Effector memory CD4-positive, alpha-beta T cell (primary cell): ENCODE measurements at places on chromosomes 7 and 10.
A peak's percentile ranks its signal among the peaks of the same experiment; 100 is the strongest.

DNA sequence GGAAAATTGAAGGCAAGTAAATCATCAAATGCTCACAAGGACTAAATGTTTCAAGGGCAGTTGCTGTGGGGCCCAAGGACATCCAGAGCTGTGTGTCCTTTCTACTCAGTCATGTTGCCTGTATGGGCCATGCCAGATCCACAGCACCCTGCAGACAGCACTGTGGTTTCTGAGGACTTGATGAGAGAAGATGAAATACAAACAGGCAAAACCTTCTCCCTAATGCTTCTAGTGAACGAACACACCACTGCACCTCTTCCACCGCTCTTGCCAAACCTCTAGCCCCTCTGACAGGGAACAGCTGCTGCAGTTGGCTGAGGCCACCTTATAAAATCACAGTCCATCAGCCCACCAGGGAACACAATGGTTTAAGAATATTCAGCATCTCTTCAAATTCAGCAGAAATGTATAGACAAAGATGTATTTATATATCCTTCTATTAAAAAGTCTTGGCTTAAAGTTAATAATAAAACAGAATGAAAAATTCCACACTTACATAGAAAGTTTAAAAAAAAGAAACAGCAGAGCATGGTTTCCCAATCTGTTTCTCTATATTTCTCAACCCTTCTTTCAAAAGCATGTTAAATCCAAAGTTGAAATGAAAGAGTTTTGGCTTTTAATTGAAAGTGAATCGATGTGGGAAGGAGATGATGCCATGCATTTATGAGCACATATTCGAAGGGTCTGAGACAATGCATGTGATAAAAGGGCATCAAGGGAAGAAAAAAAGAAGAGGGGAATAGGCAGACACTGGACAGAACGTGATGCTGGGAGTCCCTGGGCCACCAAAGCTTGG, 14.0 kb downstream of the CYP3A7 start:
- DNase-seq = no peak

GRCh38 chr10:42149027-42149700, 489.2 kb downstream of the ZNF33B start:
- DNase-seq = peak; percentile 0

GRCh38 chr10:51879238-51879637, 179.8 kb upstream of the CSTF2T start:
- DNase-seq = no peak

DNA sequence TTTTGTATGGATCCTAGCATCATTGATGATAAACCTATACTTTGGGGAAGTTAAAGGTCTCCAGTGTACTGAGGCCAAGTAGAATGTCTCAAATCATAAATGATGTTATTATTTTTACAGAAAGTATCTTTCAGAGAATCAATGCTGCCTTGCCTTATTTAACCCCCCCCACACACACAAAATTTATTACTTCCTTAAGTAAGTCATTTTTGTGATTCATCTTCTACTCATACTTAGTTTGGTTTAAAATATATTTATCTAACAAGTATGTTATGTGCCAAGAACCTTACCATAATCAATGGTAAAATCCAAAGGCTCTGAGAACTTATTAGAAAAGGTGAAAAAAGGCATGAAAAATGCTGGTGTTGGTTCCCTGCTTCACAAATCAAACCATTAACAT, 18.8 kb upstream of the CLDN12 start:
- DNase-seq = no peak

DNA sequence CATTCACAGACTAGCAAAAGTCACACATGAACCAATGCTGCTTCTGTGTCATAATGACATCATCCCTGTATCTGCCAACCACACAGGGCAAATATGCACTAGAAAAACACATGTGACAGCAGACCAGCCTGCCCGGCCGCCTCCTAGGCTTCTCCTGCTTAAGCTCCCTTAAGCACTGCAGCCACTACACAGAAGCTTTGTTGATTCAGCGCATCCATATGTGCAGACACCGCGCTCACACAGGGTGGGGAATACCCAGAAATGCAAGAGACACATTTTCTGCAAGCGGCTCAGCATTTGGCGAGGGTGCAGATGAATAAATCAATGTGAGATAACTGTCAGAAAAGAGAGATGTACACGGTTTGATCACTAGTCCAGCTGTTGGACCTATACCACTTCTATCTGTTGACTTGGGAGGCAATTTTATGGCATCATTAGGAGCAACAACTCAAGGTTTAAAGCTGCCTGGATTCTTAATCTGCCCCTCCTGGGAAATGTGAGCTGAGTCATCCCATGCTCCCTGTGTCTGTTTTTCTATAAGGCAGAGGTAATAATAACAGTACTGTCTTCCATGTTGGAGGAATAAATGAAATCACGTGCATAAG, 33.4 kb downstream of the CPXM2 start:
- no peak for DNase-seq

DNA sequence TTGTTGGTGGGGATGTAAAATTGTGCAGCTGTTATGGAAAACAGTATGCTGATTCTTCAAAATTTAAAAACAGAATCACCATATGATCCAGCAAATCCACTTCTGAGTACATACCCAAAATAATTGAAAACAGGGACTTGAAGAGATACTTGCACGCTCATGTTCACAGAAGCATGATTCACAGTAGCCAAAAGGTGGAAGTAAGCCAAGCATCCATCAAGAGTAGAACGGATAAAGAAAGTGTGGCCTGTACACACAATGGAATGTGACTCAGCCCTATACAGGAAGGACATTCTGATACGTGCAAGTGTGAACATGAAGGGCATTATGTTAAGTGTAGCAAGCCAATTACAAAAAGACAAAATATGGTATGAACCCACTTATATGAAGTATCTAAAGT, 696.7 kb upstream of the CELF2 start:
- no peak for DNase-seq

DNA sequence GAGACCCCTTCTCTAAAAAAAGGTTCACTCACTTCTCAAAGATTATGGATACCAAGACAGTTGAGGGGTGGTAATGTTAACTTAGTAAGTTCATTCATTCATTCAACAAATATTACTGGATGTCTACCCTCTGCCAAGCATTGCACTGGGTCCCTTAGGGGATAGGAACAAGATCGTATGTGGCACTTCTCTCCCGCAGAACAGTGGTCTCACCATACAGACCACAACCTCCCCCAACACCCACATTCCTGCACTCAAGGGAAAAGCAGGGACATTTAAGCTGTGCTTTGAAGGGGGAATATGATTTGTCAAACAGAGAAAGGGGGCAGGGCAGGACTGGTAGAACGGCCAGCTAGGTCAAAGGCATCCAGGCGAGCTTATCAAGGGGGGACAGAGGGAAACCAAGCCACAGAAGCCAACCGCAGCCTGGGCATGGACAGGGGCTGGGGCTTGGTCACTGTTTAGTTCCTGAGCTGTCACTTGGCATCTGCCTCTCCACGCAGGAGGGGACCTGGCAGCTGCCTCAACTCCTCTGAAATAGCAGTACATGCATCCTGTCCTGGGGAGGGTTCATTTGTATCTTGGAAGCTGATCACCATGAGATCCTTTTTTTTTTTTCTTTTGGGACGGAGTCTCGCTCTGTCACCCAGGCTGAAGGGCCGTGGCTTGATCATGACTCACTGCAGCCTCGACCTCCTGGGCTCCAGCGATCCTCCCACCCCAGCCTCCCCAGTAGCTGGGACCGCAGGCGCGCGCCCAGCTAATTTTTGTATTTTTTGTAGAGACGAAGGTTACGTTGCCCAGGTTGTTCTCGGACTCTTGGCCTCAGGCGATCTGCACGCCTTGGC, 949 bp upstream of the CLIP2 start:
- no peak for DNase-seq

- no peak for DNase-seq
These were observed 276.3 kb upstream of the KCND2 start for GRCh38 chr7:119996634-119997033.

GRCh38 chr10:14476641-14477407, 146.1 kb upstream of the FRMD4A start:
- DNase-seq = no peak

- DNase-seq = no peak
These were observed 67.7 kb upstream of the CHST15 start for GRCh38 chr10:124160943-124161582.

DNA sequence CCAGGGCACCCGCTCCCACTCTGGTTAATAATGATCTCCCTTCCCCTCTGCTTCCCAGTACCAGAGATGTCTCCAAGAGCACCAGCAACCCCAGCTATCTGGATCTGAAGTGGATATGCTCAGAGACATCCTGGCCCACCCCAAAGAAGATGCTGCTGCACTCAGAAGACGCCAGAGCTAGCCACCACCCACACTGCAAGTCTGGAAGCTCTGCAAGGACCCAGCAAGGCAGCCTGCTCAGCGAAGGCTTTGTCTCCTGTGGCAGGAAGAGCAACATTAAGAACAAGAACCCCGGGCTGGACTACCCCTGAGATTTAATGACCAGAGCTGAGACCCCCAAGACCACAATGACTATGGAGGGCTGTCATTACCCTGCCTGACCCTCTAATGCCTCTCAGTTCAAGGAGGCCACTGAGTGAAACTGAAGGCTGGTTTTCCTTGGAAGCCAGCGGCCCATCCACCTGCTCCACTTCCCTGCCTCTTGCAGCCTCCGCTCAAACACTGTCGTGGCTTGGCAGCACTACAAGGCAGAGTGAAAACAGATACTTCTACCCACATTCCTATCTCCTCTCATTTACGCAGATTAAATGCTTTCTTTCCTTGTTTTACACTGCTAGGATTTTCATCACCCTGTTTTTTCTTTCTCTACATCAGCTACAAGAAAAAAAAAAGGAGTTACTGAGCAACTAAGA, 202.2 kb downstream of the SNX10 start:
- no peak for DNase-seq

DNA sequence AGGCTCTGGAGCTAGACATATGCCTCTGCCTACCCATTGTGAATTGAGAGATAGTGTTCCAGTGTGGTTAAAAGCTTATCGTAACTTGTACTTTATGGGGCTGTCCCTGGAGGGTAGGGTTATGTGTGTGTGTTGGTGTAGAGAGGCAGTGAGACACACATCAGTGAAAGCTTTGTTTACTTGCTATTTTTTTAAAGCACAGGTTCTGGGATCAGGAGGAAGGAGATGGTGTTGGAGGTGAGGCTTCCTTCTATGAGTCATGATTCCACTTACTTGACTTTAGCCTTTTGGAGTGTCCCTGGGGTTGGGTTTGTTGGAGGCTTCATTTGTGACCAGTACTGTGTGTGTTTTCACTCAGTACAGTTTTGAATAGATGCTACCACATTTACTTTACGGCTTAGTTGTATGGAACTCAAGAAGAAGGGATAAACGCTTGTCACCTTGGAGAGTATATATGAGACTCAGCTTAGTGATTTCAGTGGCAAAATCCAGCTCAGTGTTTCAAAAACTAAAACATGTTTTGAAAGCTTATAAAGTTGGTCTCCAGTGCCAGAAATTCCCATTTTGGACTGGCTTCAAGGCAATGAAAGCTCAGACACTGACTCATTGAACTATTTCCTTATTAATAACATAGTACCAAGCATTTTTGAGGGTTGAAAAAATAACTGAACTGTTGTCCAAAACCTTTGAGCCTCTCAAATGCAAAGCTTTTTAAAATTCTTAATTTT, 106.2 kb downstream of the PLXDC2 start:
- no peak for DNase-seq

GRCh38 chr10:234708-235406, 99.6 kb downstream of the ZMYND11 start:
- DNase-seq = no peak

- no peak for DNase-seq
These were observed 12.0 kb downstream of the SCD start for GRCh38 chr10:100359030-100359432.

DNA sequence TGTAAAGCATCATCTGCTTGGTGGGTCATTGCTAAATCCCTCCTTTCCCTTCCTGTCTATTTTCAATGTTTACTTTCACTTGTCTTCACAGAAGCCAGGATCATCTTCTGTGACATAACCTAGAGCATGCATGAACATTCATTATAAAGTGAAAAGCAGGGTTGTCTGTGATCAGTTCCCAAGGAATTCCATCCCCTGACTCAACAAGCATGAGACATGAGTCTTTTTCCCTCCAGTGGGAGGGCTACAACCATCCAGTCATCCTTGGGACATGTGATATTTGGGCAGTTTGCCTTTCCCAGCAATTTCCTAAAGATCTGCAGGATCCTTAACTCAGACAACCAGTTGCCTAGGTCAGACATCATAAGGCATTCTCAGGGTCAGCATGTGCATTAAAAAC, 166.3 kb upstream of the TMEM196 start:
- DNase-seq = no peak

GRCh38 chr7:123629281-123629680, 26.4 kb upstream of the LMOD2 start:
- no peak for DNase-seq

DNA sequence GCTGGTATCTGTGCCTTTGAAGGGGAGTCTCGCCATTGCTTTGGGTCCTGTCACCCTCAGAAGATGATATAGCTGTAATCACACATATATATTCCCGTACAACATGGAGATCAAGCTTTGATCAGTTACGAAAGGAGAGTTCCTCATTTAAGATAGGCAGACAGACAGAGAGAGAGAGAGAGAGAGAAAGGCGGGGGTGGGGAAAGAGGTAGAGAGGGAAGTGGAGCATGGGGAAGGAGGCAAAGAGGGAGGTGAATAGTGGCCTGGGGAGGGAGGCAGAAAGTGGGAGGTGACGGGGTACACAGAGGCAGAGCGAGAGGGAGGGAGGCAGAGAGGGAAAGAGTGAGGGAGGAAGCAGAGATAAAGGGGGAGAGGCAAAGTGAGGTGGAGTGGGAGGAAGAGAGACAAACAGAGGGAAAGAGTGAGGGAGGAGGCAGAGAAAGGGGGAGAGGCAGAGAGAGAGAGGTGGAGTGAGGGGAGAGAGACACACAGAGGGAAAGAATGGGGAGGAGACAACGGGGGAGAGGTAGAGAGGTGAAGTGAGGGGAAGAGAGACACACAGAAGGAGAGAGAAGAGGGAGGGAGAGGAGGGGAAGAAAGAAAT, 44.6 kb upstream of the C1QL3 start:
- no peak for DNase-seq

DNA sequence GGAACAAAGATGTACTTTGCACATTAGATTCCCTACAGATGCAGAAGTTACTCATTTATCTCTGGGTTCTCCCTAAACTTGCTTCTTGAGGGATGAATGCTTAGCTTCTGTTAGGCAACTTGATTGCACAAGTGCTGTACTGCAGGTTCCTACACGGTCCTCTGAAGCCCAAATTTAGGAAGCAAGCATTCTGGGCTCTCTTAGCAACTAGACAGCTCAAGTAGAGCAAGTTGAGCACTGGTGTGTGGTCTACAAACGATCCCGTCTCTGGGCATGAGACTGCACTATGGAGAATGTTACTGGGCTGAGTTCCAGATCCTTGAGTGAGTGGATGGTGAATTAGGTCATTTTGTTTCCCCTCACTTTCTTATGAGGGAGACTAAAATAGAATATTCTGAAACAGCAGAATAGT, 14.3 kb downstream of the SEMA3D start:
- no peak for DNase-seq

DNA sequence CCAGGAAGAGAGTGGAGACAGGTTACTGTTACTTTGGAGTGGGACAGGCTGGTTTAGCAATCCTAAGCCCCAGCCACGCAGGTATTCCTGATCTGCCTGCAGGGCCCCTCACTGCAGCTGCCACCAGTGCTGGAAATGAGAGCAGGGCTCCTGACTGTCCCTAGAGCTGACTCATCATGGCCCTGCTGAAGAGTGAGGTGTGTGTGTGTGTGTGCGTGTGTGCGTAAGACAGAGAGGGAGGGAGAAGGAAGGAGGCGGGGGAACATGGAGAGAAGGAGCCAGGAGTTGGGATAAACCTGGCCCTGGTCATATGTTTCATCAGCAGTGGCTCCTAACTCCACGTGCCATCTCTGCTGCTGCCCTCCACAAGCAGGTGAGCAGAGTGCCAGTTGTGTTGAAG, 3.6 kb downstream of the FOXI2 start:
- no peak for DNase-seq
